ENCODE measurements at places on chromosomes 1 and 21.

- no peak for DNase-seq
These were observed 8.2 kb downstream of the IGSF9 start for GRCh38 chr1:159937054-159937750.

GRCh38 chr21:41217671-41218385, 49.9 kb downstream of the BACE2 start:
- peak; percentile 81 for DNase-seq

DNA sequence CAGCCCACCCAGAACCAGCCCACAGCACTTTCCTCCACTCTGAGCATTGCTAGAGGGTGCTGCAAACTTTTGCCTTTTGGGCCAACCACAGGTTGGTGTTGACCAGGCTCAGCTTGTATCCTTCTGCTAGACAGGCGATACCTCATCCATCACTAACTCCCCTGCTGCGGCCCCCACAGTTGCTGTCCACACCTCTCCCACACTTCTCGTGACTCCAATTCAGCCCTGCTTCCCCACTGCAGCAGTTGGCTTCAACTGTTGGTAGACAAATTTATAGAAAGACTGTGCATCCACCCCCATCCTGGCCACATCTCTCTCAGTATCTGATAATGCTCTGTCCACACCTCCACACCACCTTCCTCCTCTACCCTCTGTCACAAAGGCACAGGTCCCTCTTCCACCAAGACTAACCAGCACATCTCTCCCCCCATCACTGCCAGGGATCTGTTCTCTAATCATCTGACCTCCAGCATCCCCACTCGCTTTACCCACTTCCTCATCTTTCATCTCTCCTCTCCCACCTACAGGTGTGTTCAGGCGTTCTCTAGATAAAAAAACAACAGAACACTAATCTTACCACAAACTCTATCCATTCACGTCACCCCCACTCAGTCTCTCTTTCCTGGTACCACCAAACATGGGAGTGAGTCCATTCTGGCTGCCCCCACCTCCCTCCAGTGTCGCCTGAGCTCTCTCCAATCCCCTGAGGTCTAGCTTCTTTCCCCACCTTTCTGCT, 15.8 kb upstream of the SLC25A44 start:
- no peak for DNase-seq

GRCh38 chr1:101992821-101993575, 3.7 kb downstream of the OLFM3 start:
- no peak for DNase-seq

GRCh38 chr1:70093250-70093975, 112.0 kb downstream of the LRRC40 start:
- DNase-seq: no peak

DNA sequence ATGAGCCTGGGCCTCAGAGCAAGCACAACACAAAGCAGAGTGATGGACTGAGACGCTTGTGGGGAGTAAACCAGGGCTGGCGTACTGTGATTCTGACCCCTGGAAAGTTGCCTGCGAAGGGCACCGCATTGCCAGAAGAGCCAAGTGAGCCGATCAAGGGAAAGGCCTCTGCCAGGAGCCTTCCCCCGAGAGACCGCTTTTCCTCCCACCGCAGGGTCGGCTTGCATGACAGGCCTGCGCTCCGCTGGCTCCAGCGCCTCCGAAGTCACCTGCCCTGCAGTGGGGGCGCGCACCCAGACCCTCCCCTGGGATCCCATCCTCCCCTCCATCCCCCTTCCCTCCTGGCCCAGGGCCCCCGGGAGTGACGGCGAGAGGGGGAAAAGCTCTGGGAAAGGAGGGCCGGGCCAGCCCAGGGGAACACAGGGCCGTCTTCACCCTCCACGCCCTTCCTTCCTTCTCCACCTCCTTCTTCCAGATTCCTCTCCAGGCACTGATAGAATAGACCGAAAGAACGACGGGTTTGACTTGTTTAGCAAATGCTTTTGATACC, 165.0 kb downstream of the TRIM33 start:
- peak; percentile 82 for DNase-seq

GRCh38 chr1:81912383-81912782, 111.6 kb downstream of the ADGRL2 start:
- no peak for DNase-seq

DNA sequence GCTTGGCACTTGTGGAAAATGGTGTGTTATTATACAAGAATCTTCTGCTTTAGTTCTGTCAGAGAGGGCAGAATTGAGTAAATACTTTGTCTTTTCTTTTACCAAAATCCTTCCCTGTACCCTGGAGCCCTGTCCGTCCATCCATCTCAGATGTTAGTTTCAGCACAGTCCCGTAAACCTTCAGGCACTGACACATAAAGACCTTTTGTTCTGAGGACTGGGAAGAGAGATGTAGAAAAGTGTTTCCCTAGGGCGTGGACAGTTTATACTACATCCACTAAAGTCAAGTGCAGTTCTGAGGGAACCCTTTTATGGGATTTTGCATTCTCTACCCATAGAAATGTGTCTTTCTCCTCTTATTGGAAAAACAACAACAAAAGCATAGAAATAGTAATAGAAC, 162.4 kb downstream of the PDE4B start:
- DNase-seq: no peak

- peak; percentile 78 for DNase-seq
These were observed 92.5 kb upstream of the IRF2BP2 start for GRCh38 chr1:234702342-234703000.

DNA sequence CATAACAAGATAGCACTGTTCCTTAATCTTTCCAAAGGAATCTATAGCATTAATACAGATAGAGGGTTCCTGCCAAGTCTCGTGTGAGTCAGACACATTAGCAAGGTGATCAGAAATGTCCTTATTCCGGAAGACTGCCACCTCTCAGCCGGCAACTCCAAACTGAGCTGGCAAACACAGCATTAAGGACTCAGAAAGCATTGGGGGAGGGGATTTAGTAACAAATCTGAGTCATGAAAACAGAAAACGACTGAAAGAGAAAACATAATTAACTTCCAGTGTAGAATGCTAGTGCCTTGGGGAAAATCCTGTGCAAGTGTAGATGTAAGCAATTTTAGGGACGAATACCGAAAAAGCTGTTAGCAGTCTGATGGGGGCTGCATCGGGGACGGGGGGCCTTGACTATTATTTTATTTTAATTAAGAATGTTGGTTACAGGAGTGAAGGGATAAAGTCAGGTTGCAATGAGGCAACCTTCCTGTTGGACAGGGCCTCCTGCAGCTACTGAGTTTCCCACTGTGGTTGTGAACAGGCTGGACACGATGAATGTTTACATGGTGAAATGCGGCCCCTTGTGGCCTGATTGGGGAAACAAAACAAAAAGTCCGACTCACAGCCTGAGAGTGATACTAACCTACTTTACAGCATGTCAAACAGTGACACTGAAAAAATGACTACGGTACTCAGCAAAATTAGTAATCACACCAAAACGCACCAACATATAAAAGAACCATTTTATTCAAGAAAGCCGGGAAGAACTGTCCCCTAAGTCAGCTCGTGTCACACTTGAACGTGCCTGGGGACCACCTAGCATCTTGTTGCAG, 20.7 kb downstream of the MIS18A start:
- DNase-seq: peak; percentile 84

- DNase-seq: no peak
These were observed 360.5 kb downstream of the HLX start for GRCh38 chr1:221239792-221240191.

- no peak for DNase-seq
These were observed 15.1 kb downstream of the RCSD1 start for GRCh38 chr1:167645140-167645541.

DNA sequence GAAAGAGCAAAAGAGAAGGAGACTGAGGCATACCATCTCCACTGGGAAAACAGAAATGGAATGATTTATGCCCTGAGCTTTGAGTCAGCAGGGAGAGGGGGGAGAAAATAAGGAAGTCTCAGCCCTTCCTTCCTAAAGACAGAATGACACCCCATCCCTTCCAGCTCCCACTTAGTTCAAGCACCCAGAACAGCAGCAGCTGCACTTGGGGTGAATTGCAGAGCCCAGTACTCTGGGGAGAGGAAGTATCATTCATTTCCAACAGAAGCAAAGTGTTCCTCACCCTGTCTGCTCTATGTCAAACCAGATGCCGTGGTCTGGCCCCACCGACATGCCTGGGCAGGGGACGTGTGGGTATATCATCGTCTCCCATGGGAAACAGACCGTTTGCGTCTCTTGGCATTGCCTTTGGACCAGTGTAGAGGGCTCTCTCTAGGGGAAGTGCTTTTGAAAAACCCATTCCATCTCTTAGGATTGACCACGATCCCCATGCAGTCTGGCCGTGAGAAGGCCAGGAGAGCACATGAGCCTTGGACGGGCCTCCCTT, 1.1 kb upstream of the KCNJ15 start:
- peak; percentile 62 for DNase-seq

DNA sequence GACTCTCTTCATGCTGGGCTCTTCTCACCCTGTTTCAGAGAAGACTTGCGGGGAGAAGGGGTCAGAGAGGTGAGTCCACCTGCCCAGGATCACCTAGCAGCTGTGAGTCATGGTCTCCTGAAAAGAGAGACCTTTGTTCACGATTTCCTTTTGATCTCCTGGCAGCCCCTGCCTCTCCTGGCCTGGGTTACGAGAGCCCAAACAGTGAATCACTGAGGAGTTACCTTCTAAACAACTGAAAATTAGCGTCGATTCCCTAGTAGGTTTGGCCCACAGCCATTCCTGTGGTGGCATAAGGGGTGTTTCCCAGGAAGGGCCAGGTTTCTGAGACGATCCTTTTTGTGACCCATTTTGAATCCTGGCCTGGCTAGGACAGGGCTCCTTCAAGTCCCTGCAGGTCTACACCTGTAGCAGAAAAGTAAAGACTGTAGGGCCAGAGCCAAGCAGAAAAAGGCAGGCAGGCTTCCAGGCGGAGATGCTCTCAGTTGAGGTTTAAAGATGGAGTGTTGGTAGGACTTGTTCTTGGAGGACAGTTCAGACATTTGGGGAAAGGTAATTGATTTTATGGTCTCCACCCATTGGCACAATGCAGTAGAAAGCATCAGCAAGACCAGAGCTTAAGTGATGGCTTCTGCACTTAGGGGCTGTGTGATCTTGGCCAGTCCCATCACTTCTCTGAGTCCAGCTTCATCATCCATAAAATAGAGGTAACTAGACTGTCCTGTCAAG, 2.1 kb upstream of the PLA2G2E start:
- DNase-seq: peak; percentile 78

DNA sequence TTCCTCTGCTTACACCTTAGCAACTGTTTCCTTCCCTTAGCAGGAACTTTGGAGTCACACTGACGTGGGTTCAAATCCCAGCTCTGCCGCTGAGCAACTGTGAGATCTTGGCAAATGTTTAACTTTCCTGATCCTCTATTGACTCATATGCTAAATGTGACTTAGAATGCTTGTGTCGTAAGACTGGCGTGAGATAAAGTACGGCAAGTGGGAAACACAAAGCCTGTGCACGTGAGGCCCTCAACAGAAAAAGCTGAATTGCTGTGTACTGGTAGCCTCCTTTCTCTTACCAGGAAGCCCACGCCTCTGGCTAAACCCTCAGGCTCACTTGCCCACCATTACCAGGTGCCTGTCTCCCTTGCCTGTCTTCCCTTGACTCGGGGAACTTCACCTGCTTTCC, 135.4 kb upstream of the TNR start:
- DNase-seq: no peak

- DNase-seq: peak; percentile 91
These were observed at the start of gene MX1 for GRCh38 chr21:41425954-41426675. Gene MX1, plus strand, starts transcription at chr21:41426239. Its CDS starts 5,832 bp downstream, at chr21:41432071.

DNA sequence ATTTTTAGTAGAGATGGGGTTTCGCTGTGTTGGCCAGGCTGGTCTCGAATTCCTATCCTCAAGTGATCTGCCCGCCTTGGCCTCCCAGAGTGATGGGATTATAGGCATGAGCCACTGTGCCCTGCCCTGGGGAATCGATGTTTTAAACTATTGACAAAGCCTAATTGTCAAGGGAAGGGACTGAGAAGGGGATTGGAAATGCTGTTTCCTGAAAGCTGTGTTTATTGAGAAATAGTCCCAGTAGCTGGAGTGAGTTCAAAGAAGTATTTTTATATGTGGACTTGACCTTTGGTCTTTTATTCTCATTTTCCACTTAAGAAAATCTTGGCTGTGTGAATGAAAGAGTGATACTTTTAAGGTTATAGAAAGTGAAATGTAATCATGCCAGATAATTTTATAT, 47.5 kb downstream of the KIF1B start:
- DNase-seq: peak; percentile 50

DNA sequence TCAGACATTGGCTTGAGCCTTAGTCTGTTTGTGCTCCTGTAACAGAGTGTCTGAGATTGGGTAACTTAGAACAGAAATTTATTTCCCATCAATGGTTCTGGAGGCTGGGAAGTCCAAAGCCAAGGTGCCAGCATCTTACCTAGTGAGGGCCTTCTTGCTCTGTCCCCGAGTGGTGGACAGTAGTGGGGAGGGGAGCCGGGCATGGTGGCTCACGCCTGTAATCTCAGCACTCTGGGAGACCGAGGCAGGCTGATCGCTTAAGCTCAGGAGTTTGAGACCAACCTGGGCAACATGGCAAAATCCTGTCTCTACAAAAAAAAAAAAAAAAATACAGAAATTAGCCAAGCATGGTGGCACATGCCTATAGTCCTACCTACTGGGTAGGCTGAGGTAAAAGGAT, 336.5 kb upstream of the VAMP3 start:
- no peak for DNase-seq

DNA sequence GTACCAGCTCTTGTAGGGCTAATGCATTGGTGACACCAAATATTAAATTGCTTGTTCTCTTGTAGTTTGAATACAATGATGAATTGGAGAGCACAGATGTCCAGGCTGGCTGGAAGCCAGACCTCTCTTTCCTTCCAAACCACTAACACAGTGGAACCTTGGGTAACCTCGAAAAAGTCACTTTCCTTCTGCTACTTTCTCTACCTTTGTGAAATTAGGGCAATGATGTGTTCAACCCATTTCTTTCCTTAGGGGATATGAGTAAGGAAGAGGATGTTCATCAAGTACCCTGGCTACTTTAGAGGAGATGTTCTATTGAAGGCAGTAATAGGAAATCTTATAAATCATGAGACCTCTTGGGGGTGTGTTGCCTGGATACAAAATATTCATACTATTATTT, 55.7 kb downstream of the XCL2 start:
- DNase-seq: no peak

DNA sequence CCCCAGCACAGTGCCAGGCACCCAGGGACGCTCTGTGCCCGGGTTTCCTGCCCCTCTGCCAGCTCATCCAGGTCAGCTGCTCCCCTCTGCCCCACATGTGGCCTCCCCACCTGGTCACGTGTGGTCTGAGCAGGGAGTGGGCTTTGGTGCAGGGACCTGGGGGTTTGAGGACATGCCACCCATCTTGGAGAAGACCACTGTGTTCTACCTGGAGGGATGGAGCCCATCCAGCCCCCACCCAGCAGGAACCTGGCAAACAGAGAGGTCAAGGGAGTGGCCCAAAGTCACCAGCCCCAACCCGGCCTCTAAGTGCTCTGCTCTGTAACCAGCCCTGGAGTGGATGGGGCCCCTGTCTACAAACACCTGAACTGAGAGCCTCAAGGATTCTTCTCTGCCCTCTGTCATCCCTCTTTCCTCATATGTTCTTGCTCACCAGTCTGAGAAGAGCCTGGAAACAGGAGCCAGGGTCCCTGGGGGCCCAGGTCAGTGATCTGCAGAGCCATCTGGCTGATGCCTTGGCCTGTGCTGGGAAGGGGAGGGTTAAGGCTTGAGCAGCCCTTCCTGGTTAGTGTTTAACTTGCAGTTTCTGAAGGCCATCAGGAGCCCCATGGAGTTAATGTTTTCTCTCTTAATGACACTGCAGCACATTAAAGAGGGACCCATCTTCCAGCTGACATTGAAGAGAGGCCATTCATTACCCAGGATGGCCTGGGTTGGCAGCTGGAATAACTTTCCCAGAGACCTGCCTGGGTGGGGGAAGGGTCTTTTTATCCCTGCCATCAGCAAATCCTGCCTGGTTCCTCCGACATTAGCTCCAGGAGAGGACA, 235.4 kb downstream of the PTPRU start:
- DNase-seq: no peak
